T-helper 1 cell treated with Interleukin-12 subunit alpha and Interleukin-12 subunit beta and Interleukin-4 antibody, amounts not matched to agents 30 ng/mL and 1 ng/mL, for 36 hours (primary cell): ENCODE measurements at places on chromosomes 4 and X. TPM values are rescaled to one million over a fixed set of nuclear protein-coding genes. Genes with fewer than 3 reads are reported as not detected.

Gene HS3ST1
- total RNA-seq, result 0.15 and 0.17 TPM in 2 replicates

Gene TNIP3
- total RNA-seq, result 3.0 and 3.4 TPM in 2 replicates

Gene SMC1A
- total RNA-seq, result 104 and 109 TPM in 2 replicates

Gene FAM149A
- 0.61 and 0.78 TPM in 2 replicates for total RNA-seq

Gene SLIT2
- not detected in 2 replicates for total RNA-seq

Gene TMEM165
- 84.4 and 95.4 TPM in 2 replicates for total RNA-seq

Gene AR
- total RNA-seq, result 0.02 TPM in 1 of 2 replicates, not detected in the other

Gene KDR
- total RNA-seq, result not detected in 2 replicates

Gene GLRA2
- not detected in 2 replicates for total RNA-seq

Gene HCCS
- 20.3 and 23.1 TPM in 2 replicates for total RNA-seq

Gene MAOB
- total RNA-seq, result not detected in 2 replicates

Gene FAM53A
- total RNA-seq, result 1.9 TPM in 2 replicates

Gene F8A2
- total RNA-seq, result not detected in 2 replicates

Gene DDIT4L
- total RNA-seq, result 2.0 and 2.4 TPM in 2 replicates

Gene GPC3
- total RNA-seq, result 0.07 and 0.12 TPM in 2 replicates

Gene BMPR1B
- not detected in 2 replicates for total RNA-seq

Gene HPGD
- 12.1 and 13.8 TPM in 2 replicates for total RNA-seq

Gene UGT2B17
- not detected in 2 replicates for total RNA-seq

Gene CYBB
- 0.32 TPM in 1 of 2 replicates, not detected in the other for total RNA-seq

Gene MTMR8
- total RNA-seq, result 5.1 and 6.6 TPM in 2 replicates

Gene IL13RA2
- not detected in 2 replicates for total RNA-seq

Gene NUDT11
- 0.71 and 1.2 TPM in 2 replicates for total RNA-seq

Gene RNF150
- 0.25 TPM in 1 of 2 replicates, not detected in the other for total RNA-seq

Gene PAGE2B
- 0.63 TPM in 1 of 2 replicates, not detected in the other for total RNA-seq

Gene POU4F2
- total RNA-seq, result not detected in 2 replicates

Gene HOPX
- 93.4 and 96.6 TPM in 2 replicates for total RNA-seq

Gene FRMD7
- total RNA-seq, result not detected in 2 replicates

Gene NSG1
- total RNA-seq, result 0.69 and 1.1 TPM in 2 replicates

Gene MAGEB10
- total RNA-seq, result not detected in 2 replicates

Gene ASB12
- not detected in 2 replicates for total RNA-seq

Gene LONRF3
- 0.17 and 0.32 TPM in 2 replicates for total RNA-seq

Gene GPR50
- not detected in 2 replicates for total RNA-seq

Gene MAGEE1
- total RNA-seq, result 1.9 and 2.0 TPM in 2 replicates

Gene ARHGEF6
- total RNA-seq, result 97.4 and 97.9 TPM in 2 replicates

Gene TEX13D
- not detected in 2 replicates for total RNA-seq

Gene PPEF2
- not detected in 2 replicates for total RNA-seq

Gene PAGE4
- total RNA-seq, result not detected in 2 replicates

Gene FGF13
- total RNA-seq, result not detected in 2 replicates

Gene KLB
- total RNA-seq, result not detected in 2 replicates

Gene EPHA5
- total RNA-seq, result not detected in 2 replicates

Gene COX7B2
- not detected in 2 replicates for total RNA-seq

Gene NOCT
- 11.5 and 12.8 TPM in 2 replicates for total RNA-seq

Gene GPRIN3
- 69.5 and 70.3 TPM in 2 replicates for total RNA-seq

Gene ITIH6
- not detected in 2 replicates for total RNA-seq

Gene CCDC110
- not detected in 2 replicates for total RNA-seq

Gene PLA2G12A
- total RNA-seq, result 14.1 and 15.2 TPM in 2 replicates

Gene FAM199X
- total RNA-seq, result 13.4 and 14.0 TPM in 2 replicates
